ENCODE measurements at places on chromosomes 12 and 14.

GRCh38 chr12:120529641-120530417 is 871 bp upstream of the COQ5 start:
- peak; percentile 29 for DNase-seq

DNA sequence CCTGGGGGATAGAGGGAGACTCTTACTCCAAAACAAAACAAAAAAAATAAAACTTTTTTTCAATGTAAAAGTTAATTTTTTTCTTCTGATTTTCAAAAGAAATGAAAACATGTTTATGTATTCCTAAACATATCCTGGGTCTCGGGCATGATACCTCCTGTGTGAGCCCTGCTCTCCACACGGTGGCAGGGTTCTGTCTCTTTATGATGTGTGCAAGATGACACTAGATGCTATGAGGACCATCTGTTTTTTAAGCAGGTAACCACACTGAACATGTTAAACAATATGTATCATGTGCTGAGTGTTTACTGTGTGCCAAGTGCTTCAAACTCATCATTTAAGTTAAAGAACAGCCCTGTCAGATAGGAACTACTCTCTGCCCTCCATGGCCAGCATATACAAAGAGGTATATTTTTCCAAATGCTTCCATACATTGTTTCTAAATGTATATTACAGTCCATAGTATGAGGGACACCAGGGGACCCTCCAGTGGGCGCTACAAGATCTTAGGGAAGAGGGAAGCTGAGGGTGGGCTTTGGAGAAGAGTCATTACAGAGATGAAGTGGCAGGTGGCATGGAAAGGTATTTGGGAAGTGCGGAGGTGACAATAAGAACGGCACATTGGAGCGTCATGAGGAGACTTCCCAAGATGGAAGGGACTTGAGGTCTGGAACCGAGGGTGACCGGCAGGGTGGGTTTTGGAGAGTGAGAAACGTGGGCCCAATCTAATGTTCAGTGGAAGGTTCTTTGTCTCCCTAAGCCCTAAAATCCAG is 28.5 kb downstream of the FOS start:
- DNase-seq: no peak

DNA sequence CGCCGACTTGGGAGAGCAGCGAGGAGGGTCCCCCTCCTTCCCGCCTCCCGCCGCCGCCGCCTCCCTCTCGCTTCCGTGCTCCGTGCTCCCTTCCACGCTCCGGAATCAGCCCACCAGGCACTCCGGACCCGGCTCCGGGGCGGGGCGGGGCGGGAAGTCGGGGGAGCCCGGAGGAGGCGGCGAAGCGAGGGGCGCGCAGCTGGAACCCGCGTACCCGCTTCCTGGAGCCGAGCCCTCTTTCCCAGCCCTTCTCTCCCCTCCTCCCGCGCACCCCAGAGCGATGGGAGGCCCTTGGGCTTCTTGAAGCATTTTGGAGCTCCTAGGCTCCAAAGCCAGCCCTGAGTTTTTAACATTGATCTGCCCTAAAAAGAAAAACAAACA is at the start of gene SYNDIG1L:
TSS of gene SYNDIG1L (minus strand) at position 9 of the 381 bp plus-strand sequence. CDS start 16,466 bp downstream, outside the sequence.
- no peak for DNase-seq

DNA sequence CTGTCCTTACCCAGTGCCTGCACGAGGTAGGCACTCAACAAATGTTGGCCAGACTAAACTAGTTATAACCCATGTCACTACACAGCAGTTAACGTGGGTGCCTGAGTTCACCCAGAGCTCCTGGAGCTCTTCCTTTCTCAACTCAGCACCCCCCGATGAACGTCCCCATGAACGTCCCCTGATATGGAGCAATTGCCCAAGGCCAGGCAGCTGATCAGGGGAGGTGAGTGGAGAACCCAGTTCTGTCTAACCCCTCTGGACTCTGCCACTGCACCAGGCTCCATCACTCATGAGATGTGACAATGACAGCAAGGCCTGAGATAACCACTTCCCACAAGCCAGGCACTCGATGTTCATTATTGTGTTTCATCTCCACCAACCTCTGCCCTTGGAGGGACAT is 199.0 kb downstream of the BCL11B start:
- no peak for DNase-seq

DNA sequence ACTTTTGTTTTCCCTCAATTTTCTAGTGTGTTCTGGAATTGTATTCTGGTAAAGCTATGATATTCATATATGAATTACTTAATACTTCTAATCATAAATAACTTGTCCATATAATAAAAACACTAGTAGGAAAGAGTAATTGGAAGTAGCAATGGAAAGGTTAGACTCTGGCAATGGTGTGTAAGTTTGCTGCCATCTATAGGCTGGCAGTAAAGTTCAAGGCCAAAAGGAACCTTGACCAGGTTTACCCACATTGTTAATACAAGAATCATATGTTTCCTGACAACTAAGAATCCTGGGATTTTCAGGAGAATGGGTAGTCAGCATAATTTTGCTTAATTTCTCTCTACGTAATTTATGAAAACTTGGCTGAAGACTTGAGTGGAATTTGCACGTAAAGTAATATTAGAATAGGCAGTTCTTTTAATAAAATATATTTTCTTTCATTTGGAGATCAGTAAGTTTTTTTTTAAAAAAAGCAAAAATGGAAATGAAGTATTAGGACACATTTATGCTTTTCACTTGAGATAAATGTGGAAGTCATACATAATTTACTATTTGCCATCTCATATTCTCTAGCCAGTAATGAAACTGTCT is 926.7 kb downstream of the GALC start:
- no peak for DNase-seq

DNA sequence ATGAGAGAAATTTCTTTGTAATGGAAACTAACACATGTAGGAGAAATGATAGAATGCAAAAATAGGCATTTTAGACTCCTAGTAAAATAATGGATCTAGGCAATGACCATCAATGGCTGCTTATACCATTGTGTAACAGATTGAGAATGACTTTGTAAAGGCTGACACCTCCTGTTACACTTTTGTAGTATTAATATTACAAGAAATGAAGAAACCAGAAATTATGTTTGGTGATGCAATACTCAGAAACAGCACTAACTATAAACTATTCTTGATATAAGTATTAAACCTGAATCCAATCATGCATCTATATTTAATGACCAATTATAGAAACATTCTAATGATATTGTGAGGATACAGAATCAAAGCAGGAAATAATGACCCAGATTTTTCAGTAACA is 108.5 kb upstream of the CNTN1 start:
- DNase-seq: no peak

GRCh38 chr12:77724367-77724957 is 106.2 kb upstream of the NAV3 start:
- peak; percentile 17 for DNase-seq

- no peak for DNase-seq
Measured at GRCh38 chr14:75514673-75515628, 7.3 kb upstream of the BATF start.

- peak; percentile 83 for DNase-seq
Measured at GRCh38 chr14:52131640-52132320, 62.9 kb upstream of the NID2 start.

DNA sequence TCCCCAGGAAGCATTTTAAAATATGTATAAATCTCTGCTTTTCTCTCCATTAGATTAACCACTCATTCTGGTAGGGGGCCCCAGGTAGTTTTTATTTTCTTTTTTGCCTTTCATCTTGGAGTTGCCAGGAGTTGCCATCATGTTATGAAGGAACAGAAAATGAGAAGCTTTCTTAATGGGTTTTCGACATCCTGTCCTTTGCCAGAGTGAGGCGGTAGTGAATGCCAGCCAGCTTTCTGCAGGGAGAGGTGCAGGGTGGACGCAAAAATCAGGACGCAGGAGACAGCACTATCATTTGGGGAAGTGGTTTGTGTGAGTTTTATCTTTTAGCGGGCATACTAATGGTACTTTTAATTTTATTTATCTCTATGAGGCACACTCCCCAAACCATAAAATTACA is 1.7 kb downstream of the RASSF8 start:
- DNase-seq: peak; percentile 31

DNA sequence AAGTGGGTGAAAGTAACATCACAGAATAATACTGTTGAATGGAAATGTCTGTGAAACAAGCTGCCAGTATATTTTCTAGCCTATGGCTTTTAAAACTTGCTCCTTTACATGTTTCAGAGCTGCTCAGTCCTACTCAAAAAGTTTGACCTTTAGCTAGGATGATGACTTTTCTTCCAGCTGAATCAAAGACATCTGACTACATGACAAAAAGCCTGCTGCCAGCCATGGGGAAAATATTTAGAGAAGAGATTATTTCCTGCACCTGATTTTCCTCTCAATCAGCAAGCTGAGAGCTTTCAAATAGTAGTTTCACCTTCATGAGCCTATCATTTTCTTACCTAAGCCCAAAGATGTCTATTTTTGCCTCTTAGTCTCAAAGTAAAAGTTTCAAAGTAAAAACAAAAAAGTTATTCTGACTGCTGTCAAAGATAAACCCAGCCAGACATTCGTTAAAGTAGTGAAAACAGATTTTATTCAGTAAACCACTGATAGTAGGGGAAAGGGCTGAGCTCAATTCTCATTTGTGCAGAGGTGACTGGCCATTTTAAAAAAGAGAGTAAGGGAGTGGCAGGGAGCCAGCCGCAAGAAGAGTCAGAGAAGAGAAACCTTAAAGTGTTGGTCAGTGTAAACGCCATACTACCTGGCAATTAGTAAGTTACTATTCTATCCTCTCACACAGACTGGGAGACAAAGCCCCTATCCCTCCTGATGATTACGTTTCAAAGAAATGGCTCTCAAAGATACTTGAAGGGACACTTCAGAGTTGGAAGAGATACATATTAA is 2.2 kb downstream of the ATP6V1D start:
- no peak for DNase-seq

DNA sequence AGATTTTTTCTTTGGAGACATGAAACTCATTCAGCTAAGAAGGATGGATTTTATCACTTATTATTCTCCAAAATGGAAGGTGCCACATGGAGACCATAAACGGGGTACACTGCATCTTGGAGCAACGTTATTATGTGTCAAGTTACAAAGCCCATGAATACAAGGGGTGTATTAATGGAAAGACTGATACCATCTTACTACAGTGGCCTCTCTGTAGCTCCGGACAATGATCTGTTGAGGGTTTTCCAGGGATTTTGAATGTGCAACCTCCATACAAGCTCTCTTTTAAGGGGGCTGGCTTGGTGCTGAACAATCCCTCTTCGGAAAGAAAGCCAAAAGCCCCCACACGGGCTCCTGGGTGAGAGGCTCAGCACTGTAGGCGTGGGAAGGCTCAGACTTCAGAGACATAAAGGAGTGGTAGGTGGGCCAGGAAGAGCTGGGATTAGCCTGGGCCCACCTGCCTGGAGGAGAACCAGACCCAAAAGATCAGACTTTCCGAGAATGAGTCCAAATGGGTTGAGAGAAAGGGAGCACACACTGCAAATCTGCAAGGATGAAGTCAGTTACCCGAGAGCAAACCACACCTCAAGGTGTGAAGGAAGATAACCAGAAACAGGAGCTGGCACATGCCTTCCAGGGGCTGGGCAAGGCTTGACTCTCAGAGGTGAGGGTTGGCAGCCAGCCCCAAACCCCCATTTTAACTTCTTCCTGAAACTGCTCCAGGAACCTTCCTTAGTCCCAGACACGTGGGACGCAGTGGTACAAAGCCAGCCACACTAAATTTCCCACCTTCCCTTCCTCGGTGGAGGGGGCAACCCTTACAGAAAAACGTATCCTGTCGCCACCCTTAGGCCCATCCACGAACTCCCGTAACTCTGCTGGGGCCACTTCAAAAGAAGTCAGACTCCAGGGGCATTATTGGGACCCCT is 1.5 kb downstream of the VPS37B start:
- DNase-seq: no peak

DNA sequence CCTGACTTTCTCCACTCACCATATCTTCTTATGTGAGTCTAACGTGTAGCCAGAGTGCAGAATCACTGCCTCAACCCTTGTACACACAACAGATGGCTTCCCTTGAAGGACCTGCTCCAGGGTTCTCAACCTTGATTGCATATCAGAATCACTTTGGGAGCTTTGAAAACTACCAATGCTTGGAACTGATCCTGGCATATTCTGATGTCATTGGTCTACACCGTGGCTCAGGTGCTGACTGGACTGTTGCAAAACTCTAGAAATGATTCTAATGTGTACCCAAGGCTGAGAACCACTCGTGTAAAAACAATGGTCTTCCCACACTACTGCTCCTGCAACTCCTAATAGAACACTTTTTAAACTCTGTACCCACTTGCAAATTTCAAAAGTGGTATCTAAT is 18.5 kb downstream of the TMEM132D start:
- no peak for DNase-seq
